A549 treated with AZD2906 at 1 μM for 4 hours (cell line): ENCODE measurements at places on chromosomes 6 and 20. TPM values are rescaled to one million over a fixed set of nuclear protein-coding genes. Genes with fewer than 3 reads are reported as not detected.

CD83 gene
- 1.5 to 2.3 TPM (median 1.7 TPM) in 5 replicates for total RNA-seq

CLPSL2 gene
- 0.53 to 2.0 TPM (median 1.00 TPM) in 5 replicates for total RNA-seq

GPR63 gene
- total RNA-seq: 0.33 to 0.50 TPM (median 0.34 TPM) in 5 replicates

POPDC3 gene
- 19.8 to 23.7 TPM (median 22.1 TPM) in 5 replicates for total RNA-seq

ZBP1 gene
- 0.02 to 0.03 TPM in 2 of 5 replicates, not detected in the others for total RNA-seq

TBXT gene
- total RNA-seq: not detected in 5 replicates

DUSP15 gene
- 0.75 to 1.1 TPM (median 0.94 TPM) in 5 replicates for total RNA-seq

PAQR8 gene
- 1.1 to 1.4 TPM (median 1.3 TPM) in 5 replicates for total RNA-seq

BPIFB4 gene
- total RNA-seq: not detected in 5 replicates

SLC17A9 gene
- total RNA-seq: 0.02 to 0.16 TPM (median 0.13 TPM) in 5 replicates

PHACTR1 gene
- total RNA-seq: 0.11 TPM in 1 of 5 replicates, not detected in the others

PLA2G7 gene
- total RNA-seq: 0.03 to 0.07 TPM in 2 of 5 replicates, not detected in the others

SLCO4A1 gene
- total RNA-seq: 11.4 to 15.7 TPM (median 14.4 TPM) in 5 replicates

RPL10A gene
- 1,414 to 1,553 TPM (median 1,532 TPM) in 5 replicates for total RNA-seq

MUC21 gene
- 0.03 to 0.04 TPM in 2 of 5 replicates, not detected in the others for total RNA-seq

DEFB132 gene
- not detected in 5 replicates for total RNA-seq

HLA-DPA1 gene
- total RNA-seq: 0.05 to 0.11 TPM in 2 of 5 replicates, not detected in the others

MICB gene
- total RNA-seq: 5.8 to 6.5 TPM (median 6.2 TPM) in 5 replicates

NKAPL gene
- total RNA-seq: not detected in 5 replicates

SYCP2L gene
- 1.4 to 2.3 TPM (median 1.9 TPM) in 5 replicates for total RNA-seq

PIM1 gene
- total RNA-seq: 9.5 to 14.3 TPM (median 13.2 TPM) in 5 replicates

NR2E1 gene
- 0.05 TPM in 2 of 5 replicates, not detected in the others for total RNA-seq

TGM3 gene
- total RNA-seq: 0.05 to 0.07 TPM (median 0.07 TPM) in 3 of 5 replicates, not detected in the others

PI16 gene
- 0.03 to 0.07 TPM in 2 of 5 replicates, not detected in the others for total RNA-seq
